Left renal pelvis (tissue), 4 donors: ENCODE measurements at places on chromosomes 11 and 22. TPM values are rescaled to one million over a fixed set of nuclear protein-coding genes. Genes with fewer than 3 reads are reported as not detected.

Gene TNNT3
- polyA plus RNA-seq = 16.9 TPM

DNA sequence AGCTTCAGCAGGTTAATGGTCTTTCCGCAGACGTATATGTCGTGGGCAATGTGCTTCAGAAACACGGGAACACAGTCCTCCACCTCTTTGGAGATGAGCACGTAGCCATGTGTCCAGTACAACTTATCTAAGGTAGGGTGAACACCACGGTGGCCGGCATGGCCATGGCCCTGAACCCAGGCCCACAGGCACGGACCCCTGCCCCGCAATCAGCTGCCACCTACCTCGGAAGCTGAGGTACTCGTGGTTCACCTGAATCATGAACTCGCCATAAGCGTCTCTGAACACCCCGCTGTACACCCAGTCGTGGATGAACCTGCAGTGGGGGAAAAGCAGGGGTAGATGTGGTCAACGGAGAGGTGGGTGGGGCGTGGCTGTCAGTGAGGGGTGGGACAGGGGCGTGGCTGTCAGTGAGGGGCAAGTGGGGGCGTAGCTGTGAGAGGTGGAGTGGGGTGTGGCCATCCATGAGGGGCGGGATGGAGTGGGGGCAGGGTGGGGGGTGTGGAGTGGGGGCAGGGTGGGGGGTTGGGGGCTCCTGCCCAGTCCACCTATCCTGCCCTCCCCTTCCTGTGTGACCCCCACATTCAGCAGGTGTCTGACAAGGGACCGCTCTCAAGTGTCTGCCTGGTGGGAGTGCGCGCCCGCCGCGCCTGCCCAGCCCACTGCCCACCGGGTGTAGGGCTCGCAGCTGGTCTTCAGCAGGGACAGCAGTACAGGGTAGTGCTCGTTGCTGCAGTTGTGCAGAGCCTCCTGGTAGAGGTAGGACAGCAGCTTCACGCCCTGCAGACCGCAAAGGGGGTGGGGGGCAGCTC lies 18.6 kb downstream of the TUBGCP6 start:
- no peak for DNase-seq

Gene SCGB1C1
- polyA plus RNA-seq = not detected

Gene ASPHD2
- polyA plus RNA-seq = 4.0 TPM

DNA sequence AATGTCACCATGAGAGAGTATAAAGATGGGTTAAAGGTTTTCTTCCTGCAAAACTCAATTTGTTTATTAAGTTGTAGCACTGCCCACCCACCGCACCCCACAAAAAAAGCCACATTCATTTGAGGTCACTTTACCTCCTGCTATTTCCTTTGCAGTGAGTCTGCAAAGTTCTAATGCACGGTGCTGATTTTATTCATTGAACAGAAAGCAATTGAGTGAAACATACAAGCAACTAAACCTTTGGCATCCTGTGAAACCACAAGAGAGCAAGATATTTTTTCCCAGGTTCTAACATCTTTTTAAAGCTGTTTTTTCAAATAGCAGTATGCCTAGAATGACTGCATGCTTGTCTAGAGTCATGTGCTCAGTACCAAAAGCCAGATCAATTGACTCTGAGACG lies 39.0 kb downstream of the RRAS2 start:
- no peak for DNase-seq
